RPMI7951 (cell line): ENCODE measurements at places on chromosomes 2 and 18.
A peak's percentile ranks its signal among the peaks of the same experiment; 100 is the strongest.

GRCh38 chr2:170929686-170930050, 615 bp downstream of the GORASP2 start:
- peak; percentile 32 for DNase-seq

- peak; percentile 68 for DNase-seq
These were observed 77.5 kb downstream of the EPHA4 start for GRCh38 chr2:221494556-221494955.

DNA sequence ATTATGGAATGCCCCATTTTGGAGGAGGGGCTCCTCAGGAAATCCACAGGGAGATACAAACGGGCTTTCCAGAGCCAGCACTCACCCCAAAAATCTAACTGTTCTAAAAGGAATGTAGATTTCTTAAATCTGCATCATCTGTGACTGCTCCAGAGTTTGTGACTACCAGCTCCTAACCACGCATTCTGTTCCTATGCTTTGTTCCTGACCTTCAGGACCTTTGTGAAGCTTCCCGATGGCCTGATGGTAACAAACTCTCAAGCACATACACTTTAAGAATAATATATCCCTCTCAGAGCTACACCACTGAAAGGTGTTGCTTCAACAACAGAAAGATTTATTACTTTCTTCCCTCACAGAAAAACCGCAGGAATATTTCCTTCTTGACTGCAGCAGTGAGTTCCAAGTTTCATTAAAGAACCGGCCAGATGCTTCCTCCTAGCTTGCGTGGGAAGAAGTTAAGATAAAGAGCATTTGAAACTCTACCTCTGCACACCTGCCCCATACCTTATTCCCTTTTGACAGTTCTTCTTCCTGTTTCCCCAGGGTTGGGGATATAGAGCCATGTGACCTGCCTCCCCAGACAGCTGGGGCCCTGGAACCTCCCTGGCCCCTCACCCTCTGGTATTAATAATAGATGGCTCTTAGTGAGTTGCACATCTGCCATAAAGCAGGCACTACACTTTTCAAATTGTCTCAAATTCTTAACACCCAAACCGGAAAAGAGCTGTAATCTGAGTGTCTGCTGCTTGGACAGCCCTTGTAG, 40.2 kb upstream of the EML4 start:
- DNase-seq: peak; percentile 90

DNA sequence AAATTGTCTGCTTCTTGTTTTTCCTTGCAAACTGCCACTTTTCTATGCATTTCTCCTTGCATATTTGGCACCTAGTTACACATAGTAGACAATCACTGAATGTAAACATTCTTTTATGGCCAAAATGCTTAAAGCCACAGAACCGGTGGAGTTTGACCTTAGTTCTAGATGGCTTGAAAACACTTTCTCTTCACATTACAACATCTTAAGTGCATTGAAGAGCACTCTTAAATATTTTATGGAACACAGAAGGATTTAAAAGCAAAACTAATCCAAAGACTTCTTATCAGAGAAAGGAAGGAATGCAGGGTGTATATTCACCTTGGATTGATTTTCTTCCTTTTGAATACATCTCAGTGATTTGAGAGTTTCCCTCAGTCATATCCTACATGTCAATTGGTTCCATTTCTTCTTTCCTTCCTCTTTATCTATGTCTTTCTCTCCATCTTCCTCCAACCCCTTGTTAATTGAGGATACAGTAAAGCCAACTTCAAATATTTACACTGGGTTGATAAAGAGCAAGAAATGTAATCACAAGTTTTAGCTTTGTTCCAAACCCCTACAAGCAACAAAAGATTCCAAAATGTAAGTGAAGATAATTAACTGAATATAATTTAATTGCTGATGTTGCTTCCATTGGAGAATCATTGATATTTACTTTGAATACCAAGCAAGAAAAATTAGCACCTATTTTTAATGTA, 548.0 kb downstream of the CNTNAP5 start:
- no peak for DNase-seq

GRCh38 chr18:63322908-63323634, 3.5 kb upstream of the BCL2 start:
- peak; percentile 64 for DNase-seq

DNA sequence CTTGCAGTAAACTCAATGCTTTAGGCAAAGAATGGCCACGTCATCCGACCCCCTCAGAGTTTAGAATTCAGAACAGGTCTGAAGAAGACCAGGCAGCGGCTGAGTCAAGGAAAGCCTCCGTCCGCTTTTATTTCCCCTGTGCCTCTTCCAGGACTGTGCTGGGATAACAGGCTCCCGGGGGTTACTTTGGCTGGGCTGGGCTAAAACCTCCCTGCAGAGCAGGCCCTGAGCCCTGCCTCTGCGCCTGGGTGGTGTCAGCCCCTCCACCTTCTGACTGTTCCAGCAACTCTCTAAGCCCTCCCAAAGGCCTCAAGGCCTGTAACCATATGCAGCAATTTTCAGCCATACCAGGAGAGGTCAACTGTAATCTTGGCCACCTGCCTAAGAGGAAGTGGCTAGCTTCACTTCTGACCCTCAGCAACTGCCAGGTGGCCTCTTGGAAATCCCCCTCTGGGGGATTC, 166.5 kb downstream of the RPIA start:
- peak; percentile 98 for DNase-seq

- DNase-seq: no peak
These were observed 154.0 kb upstream of the ARL4C start for GRCh38 chr2:234650911-234651310.
